ENCODE measurements at places on chromosomes 16 and 17.

- DNase-seq = no peak
Measured at GRCh38 chr16:41439-42068, 11.9 kb downstream of the POLR3K start.

DNA sequence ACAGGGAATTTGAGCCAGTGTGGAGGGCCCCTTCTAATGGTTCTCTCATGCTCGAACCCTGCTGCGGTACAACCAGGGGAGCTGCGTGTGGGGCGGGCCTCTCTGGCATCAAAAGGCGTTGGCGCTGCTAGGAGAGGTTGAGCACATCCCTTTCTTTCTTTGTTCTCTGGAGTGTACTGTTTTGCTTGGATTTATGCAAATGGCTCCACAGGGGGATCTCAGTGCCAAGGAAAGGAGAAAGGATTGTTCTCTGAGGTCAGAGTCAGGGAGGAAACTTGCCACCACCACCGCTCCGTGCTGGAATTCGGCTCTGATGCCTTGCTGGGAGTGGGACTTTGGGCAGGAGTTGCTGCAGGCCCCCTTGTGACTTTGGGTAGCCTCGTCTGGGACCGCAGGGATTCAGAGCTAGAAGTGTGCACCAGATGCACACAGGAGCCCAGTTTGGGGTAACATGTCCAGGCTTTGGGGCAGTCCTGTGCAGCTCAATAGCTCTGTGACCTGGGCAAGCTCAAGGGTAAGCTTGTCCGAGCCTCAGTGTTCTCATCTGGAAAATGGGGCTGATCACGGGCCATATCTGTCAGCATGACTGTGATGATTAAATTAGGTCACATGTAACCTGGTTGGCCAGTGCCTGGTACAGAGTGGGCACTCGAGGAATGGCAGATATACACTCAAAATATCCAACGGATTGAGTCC is 353.0 kb upstream of the EEF2KMT start:
- no peak for DNase-seq

DNA sequence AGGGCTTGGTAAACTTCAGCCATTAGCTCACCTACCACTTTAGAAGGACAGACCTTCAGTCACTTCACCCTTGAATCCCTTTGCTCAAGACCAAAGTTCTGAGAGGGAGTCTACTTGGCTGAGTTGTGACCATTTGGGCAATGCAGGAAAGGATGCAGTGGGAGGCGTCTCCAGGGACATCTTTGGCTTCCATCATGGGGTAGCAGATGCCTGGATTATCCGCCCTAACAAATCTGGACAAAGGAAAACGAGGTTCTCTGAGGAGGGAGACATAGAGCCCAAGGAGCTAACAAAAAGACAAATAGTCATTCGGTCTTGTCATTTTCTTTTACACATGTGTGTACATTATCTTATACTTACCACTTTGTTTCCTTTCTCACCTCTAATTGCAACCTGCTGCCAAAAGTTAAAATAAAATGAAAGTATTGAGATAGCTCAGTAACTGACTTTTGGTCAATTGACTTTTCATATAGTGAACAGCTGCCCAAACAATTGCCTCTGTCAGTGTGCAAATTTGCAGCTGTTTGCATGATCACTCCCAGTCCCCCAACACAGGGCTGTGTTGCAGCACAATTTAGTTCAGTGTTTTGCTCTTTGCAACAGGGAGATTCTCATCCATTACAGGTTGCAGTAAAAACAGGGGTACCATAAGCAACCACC is 108.9 kb upstream of the EEF2KMT start:
- no peak for DNase-seq

DNA sequence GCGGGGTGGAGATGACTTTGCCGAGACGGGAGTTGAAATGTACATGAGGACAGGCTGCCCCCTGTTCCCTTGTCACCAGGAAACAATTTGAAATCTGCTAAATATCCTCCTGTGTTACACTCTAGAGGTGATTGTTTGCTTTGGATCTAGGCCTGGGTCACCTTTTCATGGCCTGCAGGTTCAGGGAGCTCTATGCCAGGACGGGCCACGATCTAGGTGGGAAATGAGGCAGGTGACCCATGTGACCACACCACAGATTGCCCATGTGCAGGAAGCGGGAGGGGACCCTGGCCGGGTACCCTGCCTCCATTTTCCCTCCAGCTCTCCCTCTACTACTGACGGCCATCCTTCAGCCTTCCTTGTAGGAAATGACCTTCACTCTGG is 43.4 kb downstream of the MEAK7 start:
- DNase-seq = no peak

- DNase-seq = no peak
Measured at GRCh38 chr17:31200287-31200686, 96.8 kb downstream of the OMG start.

DNA sequence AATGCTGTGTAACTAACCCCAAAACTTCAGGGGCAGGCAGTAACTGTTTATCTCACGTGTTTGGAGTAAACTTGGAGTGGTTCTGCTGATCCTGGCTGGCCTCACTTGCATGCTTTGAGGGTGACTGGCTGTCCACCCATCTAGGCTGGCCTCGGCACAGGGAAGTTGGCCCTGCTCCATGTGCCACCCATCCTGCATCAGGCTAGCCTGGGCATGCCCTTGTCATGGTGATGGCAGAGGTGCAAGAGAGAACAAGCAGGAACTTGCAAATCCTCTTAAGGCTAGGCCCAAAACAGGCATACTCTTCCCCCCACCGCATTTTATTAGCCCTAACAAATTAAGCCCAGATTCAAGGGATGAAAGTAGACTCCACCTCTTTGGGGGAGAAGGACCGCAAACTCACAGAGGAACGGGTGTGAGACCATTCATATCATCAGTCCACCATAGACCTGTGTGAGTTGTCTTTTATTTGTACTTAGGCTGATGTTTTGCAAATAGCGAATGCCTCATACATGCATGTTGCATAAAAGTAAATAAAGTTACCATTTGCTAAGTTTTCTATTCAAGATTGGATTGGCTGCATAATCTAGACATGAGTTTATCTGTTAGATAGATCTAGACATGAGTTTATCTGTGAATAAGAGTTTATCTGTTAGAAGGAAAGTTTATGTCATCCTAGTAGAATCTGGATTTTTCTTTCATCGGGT is 221.0 kb downstream of the CCDC182 start:
- peak; percentile 23 for DNase-seq

- peak; percentile 86 for DNase-seq
Measured at GRCh38 chr16:16021988-16022682, 72.7 kb downstream of the ABCC1 start.

GRCh38 chr17:76540381-76541300 is 797 bp downstream of the PRCD start:
- peak; percentile 87 for DNase-seq

GRCh38 chr17:74972973-74973328 is 392 bp upstream of the HID1 start:
- no peak for DNase-seq

GRCh38 chr17:16100737-16101400 is 101.2 kb downstream of the TTC19 start:
- no peak for DNase-seq

DNA sequence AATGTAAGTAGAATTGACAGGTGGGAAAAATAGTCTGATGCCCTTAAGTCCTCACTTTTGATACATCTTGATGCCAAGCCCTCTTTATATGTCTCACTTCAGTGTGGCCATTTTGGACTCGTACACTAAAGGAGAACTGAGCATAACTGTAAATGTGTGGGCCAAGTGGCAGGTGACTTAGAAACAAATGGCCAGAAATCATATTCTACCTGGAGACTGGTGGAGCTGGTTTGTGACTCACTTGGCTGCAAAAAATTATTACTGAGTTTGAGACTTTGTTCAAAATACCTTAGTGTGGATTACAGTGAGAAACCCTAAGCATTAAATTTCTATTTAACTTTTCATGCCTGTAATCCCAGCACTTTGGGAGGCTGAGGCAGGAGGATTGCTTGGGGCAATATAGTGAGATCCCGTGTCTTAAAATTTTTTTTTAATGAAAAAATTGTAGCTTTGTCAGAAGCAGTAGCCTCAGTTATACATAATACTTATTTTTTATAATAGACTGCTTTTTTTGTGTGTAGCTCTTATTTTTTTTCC is 5.0 kb downstream of the HAPSTR1 start:
- DNase-seq = no peak

GRCh38 chr16:46896314-46896968 is 12.3 kb downstream of the GPT2 start:
- DNase-seq = no peak

- no peak for DNase-seq
Measured at GRCh38 chr16:8619671-8620370, 1.7 kb upstream of the METTL22 start.

GRCh38 chr17:62121025-62121730 is 56.1 kb upstream of the MED13 start:
- DNase-seq = no peak

Measured in AG04450 (cell line).